RCC 7860 (cell line): ENCODE measurements at places on chromosomes 12 and 14.

- no peak for DNase-seq
Observed at GRCh38 chr14:83294941-83295340, 1761.3 kb upstream of the SEL1L start.

GRCh38 chr12:56775638-56776037 is 12.5 kb downstream of the HSD17B6 start:
- no peak for DNase-seq

GRCh38 chr12:117020536-117021220 is 78.5 kb downstream of the TESC start:
- no peak for DNase-seq

DNA sequence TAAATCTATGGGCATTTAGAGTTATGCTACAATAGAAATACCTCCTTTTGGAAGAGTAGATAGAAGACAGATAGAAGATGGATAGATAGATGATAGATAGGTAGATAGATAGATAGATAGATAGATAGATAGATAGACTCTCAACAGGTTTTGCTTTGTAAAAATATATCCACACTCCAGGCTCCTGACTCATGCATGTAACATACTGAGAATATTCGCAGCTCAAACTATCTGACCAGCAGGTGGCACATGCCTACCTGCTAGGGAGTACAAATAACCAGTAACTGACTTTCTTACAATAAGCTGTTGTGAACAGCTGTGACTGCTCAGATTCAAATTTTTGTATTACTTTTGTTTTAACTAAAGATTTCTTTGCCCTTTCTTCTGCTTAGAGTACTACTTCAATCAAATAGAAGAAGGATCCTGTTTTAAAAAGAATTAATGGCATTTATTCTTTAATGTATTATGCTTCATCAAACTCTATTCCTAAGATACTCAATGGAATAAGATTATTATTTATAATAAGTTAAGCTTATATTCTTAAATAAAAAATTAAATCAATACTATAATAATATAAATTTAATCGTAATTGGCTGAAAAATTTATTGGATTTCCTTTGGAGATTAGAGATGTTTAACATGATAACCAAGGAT is 15.8 kb upstream of the CPNE8 start:
- peak; percentile 56 for DNase-seq

- DNase-seq, result no peak
Observed at GRCh38 chr12:31353750-31354708, 28.1 kb upstream of the SINHCAF start.

DNA sequence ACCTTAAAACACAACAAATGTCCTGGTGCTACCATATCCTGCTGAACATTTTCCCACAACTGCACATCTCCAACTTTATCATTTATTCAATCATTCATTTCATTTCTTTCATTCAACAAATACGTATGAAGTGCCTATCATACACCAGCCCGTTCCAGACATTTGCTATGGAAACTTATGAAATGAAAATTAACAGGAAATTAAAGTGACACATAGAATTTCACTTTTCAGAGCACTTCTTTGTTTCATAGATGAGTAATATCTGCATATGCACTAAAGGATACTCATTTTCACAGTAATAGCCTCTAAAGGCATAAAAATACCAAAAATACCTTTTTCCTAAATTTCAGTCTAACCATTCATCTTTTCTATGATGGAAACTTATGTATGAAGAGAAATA is 12.6 kb downstream of the CNIH1 start:
- no peak for DNase-seq

- no peak for DNase-seq
Observed at GRCh38 chr12:111532751-111533150, 66.4 kb downstream of the ATXN2 start.
